ENCODE measurements at places on chromosomes 5 and 9.

DNA sequence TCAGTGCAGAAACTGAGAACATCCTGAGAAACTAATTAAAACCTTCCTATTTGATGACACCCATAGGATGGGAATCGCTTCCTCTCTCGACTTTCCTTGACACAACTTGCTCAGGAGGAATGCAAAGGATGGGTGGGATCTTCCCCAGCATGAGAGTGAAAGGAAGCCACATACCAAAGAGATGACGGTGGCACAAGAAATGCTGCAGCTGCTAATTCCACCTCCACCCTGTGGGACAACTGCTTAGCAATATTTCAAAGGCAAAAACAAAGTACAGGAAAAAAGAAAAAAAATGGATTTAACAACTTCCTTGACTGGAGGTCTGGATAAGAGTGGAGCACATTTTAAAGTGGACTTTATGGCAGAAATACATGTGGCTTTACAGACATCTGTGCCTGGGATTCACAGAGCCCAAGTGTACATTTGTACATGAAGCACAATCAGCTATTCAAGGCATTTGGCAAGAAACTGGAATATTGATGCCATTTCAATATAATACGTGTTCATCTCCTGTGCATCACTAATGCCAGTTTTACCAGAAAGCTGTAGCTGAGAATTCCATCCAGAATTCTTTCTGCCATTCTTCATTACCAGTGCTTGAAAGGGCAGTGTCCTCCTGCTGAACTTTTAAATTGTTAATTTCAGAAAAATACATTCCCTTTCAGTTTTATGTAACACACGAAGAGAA, 359.2 kb upstream of the ACTBL2 start:
- DNase-seq = no peak

DNA sequence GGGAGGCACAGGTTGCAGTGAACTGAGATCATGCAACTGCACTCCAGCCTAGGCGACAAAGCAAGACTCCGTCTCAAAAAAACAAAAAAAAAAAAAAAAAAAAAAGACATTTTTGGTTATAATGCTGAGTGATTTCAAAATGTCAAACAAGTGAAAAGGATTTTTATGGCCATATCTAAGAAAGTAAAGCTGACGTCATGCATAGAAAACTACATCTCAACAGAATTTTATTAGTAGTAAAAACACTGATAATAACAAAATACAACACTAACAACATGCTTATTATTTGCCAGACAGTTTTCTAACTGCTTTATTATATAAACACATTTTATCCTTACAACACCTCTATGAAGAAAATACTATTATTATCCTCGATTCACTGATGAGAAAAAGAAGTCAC, 833.0 kb upstream of the WWC1 start:
- no peak for DNase-seq

GRCh38 chr5:17127743-17128231, 89.6 kb upstream of the BASP1 start:
- no peak for DNase-seq

GRCh38 chr9:81456431-81457006, 232.8 kb downstream of the TLE1 start:
- no peak for DNase-seq

GRCh38 chr5:64184832-64185231, 19.2 kb downstream of the RNF180 start:
- no peak for DNase-seq

DNA sequence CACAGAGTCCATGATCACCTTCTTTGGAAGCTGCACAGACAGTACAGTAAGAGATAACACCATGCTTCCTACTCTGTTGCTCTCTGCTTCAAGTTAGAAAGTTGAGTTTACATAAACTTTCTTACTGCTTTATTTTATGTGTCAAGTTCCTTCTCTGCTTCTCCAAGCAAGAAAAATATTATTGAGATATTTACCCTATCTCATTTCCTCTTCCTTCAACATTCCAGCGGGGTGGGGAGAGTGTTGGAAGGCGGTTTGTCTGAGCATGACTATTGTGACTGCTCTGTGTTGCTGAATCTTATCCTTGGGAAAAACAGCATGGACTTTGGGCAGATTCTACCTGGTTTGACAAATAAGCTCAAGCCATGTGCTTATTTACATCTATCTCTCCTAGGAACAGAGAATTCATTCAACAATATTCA, 66.9 kb upstream of the EPB41L4A start:
- no peak for DNase-seq

GRCh38 chr5:4212071-4212739, 616.6 kb downstream of the IRX1 start:
- DNase-seq = no peak

- no peak for DNase-seq
Observed at GRCh38 chr5:14695152-14695551, 30.6 kb downstream of the OTULIN start.

DNA sequence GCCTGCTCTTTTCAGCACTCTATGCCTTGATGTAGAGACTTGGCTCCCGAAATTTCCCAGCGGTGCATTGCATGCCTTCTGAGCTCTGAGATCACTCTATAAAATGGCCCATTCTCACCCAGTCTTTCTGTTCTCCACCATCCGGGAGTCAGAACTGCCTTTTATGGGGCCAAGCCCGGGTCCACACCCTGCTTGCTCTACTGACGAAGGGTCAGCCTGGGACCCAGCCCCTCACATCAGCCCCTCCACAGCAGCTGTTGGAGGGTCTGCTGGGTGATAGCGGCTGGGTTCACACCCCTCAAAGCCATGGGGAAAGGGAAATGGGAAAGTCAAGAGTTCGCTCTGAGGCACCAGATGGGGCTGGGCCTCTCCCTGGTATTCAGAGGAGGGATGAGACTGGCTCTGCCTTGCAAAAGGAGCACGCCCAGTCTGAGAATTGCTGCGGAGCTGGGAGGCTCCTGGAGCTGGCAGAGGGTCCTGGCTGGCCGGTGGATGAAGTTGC, 66.0 kb upstream of the ORM1 start:
- no peak for DNase-seq

DNA sequence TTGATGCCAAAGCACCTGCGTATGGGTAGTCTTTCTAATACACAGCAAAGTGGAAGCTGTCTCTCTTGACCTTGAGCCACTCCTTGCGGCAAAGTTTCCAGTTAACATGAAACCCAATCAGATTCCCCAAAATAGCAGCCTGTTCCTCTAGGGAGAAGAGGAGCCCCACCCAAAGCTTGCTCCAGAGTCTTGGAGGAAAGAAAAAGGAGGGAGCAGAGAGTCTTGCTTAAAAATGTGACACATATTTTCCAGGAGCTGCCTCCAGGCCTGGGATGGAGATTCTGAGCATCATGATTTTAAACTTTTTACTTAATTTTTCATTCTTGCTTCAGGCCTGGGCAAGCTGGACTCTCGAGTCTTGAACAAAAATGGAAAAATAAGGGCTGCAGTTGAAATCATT, 223.5 kb upstream of the TNC start:
- no peak for DNase-seq

DNA sequence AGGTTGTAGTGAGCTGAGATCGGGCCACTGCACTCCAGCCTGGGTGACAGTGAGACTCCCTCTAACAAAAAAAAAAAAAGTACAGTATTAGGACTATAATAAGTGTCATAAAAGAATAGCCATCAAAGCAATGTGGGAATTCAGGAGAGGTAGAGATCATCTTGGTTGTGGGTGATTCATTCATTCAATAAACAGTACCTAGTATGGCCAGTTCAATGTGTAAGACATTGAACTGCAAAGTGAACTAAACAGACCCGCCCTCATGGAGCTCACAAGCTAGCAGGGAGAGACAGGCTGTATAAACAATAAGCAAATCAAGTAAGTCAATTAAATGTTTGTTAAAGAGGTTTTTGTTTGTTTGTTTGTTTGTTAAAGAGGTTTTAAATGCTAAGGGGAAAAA, 146.1 kb upstream of the RANBP3L start:
- DNase-seq = no peak

- no peak for DNase-seq
Observed at GRCh38 chr9:111886983-111887718, 9.5 kb upstream of the UGCG start.

- no peak for DNase-seq
Observed at GRCh38 chr9:135788576-135789300, 86.8 kb downstream of the KCNT1 start.

- DNase-seq = no peak
Observed at GRCh38 chr5:87359106-87359505, 53.6 kb downstream of the CCNH start.

- DNase-seq = no peak
Observed at GRCh38 chr5:60497706-60498500, 202.1 kb downstream of the DEPDC1B start.

Measured in NCI-H146 (cell line).